Renal cortex interstitium (tissue), 15 donors: ENCODE measurements at places on chromosomes 4 and X. TPM values are rescaled to one million over a fixed set of nuclear protein-coding genes. Genes with fewer than 3 reads are reported as not detected.
A peak's percentile ranks its signal among the peaks of the same experiment; 100 is the strongest.

Gene NPNT
- 176 TPM for polyA plus RNA-seq

Gene RPA4
- not detected for polyA plus RNA-seq

Gene TRMT10A
- 13.4 TPM for polyA plus RNA-seq

Gene PTTG2
- not detected for polyA plus RNA-seq

Gene MFAP3L
- polyA plus RNA-seq = 20.4 TPM

Gene ELF2
- 56.0 TPM for polyA plus RNA-seq

Gene C4orf33
- 12.0 TPM for polyA plus RNA-seq

Gene COL4A6
- polyA plus RNA-seq = 14.1 TPM

Gene XKRX
- 0.39 TPM for polyA plus RNA-seq

Gene HHIP
- 3.4 TPM for polyA plus RNA-seq

Gene SORCS2
- 8.3 TPM for polyA plus RNA-seq

Gene PNCK
- 7.6 TPM for polyA plus RNA-seq

Gene DCX
- 2.0 TPM for polyA plus RNA-seq

Gene USP17L22
- polyA plus RNA-seq = not detected

Gene SOX3
- polyA plus RNA-seq = not detected

Gene FGFR3
- 139 TPM for polyA plus RNA-seq

Gene RPL10
- polyA plus RNA-seq = 3,323 TPM

DNA sequence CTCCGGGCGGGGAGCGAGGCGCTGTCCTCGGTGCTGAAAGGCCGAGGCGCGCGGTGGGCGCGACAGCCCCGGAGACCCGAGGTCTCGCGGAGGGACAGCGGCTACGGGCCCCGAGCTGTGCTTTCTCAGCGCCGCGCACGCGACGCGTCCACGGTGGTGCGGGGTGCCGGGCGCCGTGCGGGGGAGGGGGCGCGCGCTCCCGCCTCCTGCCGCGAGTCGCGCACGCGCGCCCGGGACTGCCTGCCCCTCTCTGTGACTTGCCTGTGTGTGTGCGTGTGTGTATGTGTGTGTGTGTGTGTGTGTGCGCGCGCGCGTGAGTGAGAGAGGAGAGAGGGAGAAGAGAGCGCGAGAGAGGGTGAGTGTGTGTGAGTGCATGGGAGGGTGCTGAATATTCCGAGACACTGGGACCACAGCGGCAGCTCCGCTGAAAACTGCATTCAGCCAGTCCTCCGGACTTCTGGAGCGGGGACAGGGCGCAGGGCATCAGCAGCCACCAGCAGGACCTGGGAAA, at the start of gene GRIA2:
Gene GRIA2, plus strand, starts transcription at position 358 of the 511 bp plus-strand sequence. CDS start 315 bp downstream, outside the sequence.
- peak; percentile 69 for DNase-seq

- no peak for DNase-seq
These were observed 633.0 kb upstream of the FAM241A start for GRCh38 chr4:111512081-111512783.

GRCh38 chrX:38882894-38883626, 81.8 kb downstream of the MID1IP1 start:
- DNase-seq = no peak

DNA sequence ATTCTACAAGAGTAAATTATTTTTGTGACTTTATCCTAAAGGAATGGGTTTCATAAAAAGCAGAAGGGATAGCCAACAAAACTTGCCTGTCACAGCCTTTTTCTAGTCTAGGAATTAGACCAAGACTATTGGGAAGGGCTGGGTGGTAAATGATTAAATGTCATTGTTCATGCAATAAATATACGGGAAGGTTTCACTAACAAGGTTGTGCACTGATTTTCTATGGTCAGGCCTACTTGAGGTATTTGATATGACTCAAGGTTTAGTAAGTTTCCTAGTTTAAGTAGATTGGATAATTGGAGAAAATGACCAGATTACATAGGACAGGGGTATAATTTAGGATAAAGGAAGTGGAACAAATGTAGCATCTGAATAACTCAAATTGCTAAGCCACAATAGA, 249.1 kb upstream of the BMP3 start:
- no peak for DNase-seq

DNA sequence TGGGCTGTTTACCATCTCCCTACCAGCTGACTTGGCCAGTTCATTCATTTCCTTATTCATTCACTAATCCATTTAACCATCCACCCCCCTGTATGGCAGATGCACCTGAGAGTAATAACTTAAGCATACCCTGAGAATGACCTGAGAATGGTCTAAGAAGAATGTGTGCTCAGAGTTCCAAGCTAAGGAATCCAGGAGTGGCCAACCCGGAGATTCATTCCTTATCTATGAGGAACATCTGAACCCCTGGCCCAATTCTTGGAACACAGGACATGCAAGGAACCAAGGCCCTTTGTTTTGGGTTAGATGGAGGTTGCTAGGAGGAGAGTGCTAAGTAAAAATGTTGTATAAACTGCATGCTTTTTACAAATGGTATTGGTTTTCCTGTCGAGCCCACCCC, 13.5 kb upstream of the STARD8 start:
- DNase-seq = no peak

- no peak for DNase-seq
These were observed 434.9 kb downstream of the PDGFC start for GRCh38 chr4:156536661-156537060.

DNA sequence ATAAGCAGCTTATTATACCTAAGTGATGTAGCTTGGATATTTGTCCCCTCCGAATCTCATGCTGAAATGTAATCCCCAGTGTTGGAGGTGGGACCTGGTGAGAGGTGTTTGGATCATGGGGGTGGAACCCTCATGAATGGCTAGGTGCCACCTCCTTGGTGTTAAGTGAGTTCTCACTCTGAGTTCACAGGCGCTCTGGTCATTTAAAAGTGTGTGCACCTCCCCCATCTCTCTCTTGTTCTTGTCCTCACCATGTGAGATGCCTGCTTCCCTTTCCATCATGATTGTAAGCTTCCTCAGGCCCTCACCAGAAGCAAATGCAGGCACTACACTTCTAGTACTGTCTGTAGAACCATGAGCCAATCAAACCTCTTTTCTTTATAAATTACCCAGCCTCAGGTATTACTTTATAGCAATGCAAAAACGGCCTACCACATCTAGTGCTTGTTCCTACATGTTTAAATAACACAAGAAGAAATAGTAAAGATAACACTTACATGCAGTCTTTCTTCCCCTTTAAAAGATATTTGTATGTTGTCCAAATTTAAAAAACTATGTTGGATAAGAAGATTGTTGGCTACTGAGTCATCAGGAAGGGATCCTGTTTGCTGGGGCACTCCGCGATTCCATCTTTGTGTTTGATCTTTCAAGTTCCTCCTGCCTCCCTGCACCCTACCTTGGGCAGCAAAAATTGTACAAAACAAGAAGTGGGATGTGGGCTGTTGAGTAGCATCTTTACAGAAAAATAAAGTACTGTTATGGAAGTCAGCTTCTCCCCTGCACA, 29.7 kb downstream of the PPP1R2C start:
- no peak for DNase-seq

DNA sequence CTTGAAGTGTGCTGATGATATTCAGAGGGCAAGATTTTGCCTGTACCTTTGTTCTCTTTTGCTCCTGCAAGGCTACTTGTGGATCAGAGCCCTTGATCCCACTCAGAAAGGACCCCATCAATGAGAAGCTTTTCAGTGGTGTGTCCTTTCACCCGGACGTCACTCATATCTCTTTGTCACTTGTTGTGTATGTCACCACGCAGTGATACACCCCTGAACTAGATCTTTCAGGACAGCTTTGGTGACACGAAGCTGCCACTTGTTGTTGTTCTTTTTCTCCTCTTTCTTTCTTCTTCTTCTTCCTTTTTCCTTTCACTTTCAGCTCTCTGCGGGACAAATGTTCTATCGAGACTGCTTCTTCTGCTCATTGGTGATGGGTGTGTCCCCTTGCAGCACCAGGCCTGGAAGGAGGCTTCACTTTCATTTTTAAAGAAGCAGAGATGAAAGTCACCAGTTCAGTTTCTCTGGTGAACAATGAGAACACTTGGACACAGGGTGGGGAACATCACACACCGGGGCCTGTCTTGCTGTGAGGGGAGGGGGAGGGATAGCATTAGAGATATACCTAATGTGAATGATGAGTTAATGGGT, 83.6 kb downstream of the NBDY start:
- DNase-seq = no peak

DNA sequence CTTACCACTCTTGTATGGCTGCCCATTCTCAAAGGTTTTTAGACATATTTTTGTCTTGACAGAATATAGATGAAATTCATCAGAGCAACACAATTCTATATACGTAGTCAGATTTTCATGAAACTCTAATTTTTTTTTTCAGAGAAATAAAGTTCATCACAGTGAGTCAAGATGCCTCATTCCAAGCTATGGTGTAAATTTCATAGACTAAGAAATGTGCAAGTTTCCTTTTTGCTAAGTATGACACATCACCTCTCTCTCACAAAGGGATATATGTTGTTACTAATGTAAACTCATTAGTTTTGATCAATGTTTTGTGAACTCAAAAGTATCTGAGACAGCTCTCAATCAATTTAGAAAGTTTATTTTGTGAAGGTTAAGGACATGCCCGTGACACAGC, 60.4 kb upstream of the ATXN3L start:
- DNase-seq = no peak

DNA sequence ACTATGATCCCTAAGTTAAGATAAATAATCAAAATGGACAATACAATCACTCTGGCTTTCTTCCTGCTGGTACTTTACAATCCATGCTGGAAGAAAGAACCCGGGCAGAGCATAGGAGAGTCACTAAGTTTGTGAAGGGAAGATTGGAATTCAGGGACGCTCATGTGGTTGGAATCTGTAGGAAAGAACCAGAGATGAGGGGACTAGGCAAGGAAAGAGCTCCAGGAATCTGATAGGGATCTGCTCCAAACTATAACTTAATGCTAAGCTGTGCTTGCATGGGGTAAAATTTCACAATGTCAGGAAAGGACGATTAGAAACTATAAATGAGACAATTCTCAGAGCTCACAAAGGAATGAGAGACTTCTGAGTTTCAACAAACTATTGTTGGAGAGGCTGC, 167.5 kb downstream of the ADGRA3 start:
- no peak for DNase-seq

- no peak for DNase-seq
These were observed 26.8 kb downstream of the PRPS1 start for GRCh38 chrX:107654872-107655761.

- no peak for DNase-seq
These were observed 90.7 kb downstream of the GEMIN8 start for GRCh38 chrX:13938829-13939530.

DNA sequence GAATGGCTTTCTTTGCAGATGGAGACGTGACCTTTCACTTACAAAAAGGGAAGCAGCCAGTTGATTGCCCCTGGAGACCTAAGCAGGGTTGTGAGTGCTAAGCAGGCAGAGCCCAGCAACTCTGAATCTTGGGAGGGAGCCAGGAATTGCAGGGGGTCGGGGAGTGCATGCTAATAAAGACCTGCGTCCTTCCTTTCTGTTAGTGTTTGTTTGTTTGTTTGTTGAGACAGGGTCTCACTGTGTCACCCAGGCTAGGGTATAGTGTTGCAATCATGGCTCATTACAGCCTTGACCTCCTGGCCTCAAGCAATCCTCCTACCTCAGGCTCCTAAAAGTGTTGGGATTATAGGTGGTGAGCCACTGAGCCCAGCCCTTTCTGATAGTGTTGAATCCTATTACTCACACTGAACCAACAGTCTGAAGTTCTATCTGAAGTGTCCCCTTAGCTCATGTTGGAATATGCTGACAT, 137.4 kb downstream of the CEP135 start:
- DNase-seq = no peak

DNA sequence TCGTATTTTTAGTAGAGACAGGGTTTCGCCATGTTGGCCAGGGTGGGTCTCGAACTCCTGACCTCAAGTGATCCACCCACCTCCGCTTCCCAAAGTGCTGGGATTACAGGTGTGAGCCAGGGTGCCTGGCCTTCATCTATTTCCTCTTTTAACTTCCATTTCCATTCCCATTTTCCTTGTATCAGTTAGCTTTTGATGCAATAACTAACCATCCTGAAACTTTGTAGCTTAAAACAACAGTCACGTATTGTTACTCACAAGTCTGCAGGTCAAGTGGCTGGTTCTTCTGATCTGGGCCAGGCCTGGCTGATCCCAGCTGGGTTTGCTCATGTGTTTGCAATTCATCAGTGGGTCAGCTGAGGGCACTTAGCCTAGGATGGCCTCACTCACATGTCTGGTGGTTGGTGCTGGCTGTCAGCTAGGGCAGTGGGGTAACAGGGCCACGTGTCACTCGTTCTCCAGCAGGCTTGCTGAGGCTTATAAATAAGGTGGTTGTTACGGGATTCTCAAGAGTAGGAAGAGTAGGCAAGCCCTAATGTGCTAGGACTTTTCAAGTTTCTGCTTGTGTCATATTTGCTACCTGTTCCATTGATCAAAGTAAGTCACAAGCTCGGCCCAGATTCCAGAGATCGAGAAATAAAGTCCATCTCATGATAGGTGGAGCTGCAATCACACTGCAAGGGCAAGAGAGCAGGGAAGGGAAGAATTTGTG, 88.2 kb downstream of the SOWAHB start:
- no peak for DNase-seq

DNA sequence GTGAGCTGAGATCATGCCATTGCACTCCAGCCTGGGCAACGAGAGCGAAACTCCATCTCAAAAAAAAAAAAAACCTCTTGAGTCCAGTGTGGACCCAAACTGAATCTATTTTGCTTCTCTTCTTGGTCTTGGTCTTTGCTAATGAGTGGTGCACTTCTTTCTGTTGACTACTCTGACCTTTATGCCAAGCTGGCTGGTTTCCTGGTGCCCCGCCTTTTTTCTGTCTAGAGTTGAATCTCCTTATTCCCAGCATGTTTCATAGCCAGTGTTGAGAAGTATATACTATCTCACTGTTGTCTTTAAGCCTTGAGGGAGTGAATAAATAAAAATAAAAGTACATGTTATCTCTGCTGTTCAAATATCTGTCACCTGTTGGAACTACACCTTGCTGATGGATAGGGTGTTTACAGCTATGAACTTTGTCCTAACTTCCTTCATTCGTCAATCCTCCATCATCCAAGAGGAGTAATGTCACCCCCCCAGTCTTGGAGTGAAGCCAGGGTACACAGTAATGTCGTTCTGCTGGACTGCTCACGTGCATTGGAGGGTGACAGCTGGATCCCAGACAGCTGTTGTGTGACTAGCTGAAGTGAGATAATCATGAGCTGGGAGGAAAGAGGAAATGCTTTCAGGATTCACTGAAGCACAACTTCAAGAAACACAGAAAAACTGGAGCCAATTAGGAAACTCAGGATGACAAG, 99.3 kb upstream of the PRKG2 start:
- peak; percentile 90 for DNase-seq

- no peak for DNase-seq
These were observed 305.3 kb downstream of the PRR32 start for GRCh38 chrX:127124871-127125270.

GRCh38 chrX:132900633-132901293, 57.7 kb downstream of the HS6ST2 start:
- no peak for DNase-seq

GRCh38 chr4:153622778-153623240, 61.3 kb upstream of the TLR2 start:
- no peak for DNase-seq

DNA sequence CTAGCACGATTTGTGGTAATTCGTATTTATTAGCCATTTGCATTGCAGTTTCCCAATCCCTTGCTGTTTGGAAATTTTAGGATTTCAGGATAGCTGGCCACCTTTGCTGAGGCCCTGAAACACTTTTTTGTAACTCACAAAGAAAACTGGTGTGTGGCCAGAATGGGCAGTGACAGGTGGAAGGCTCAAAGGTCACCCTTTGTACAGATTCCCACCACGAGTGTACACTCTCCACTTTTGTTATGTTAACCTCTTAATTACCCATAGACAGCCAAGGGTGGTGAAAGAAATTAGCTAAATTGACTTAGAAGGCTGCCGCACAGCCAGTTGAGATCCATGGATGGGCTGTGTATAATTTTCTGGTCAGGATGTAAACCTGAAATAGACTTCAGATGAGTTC, 109.7 kb upstream of the ARX start:
- no peak for DNase-seq
